Dorsolateral prefrontal cortex (tissue), 122 donors: ENCODE measurements at places on chromosomes 16 and 17. TPM values are rescaled to one million over a fixed set of nuclear protein-coding genes. Genes with fewer than 3 reads are reported as not detected.

The FSCN2 gene
- 2.7 TPM for total RNA-seq

The PTX4 gene
- not detected for total RNA-seq

The NACA2 gene
- total RNA-seq = not detected

GRCh38 chr16:66376114-66376513, 9.6 kb downstream of the CDH5 start:
- no peak for DNase-seq

DNA sequence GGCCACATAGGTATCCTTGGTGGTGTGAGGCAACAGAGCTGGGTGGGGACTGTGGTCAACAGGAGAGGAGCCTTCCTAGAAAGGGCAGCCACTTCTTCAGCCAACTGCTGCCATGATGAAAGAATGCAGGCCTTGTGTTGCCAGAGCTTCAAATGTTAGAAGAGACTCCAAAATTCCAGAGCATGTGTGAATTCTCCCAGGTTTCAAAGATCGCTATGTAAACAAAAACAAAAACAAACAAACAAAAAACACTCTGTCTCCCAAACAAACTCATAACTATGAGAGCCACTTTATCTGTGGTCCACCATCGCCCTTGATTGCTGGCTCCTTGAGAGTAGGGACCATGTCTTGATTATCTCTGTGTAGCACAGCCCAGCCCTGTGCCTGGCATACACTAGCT, 55.5 kb upstream of the ZNF423 start:
- no peak for DNase-seq

DNA sequence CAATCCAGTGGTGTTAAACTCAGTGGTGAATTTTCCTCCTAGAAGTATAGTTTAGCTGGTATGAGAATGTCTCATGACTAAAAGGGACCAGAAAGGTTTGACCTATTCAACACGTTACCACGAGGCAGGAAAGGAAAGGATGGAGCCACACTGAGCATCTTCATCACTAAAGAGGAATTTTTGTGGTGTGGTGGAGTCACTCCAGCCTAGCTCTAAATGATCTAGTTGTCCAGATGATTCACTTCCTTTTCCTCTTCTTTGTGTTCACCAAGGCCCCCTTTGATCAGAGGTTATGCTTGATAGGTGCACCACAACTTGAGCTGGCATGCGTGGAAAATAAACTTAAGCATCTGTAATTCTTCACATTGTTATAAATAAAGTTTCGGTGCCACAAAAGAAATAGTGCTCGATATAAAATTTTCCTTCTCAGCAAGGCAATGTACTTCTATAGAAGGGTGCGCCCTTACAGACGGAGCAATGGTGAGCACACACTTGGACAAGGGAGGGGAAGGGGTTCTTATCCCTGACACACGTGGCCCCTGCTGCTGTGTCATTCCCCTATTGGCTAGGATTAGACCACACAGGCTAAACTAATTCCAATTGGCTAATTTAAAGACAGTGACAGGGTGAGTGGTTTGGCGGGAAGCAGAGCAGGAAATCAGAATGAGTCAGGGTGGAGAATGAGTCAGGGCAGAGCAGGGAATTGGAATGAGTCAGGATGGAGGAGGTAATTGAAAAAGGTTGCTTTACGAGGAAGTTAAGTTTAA, 254.6 kb downstream of the HS3ST3A1 start:
- DNase-seq = no peak

DNA sequence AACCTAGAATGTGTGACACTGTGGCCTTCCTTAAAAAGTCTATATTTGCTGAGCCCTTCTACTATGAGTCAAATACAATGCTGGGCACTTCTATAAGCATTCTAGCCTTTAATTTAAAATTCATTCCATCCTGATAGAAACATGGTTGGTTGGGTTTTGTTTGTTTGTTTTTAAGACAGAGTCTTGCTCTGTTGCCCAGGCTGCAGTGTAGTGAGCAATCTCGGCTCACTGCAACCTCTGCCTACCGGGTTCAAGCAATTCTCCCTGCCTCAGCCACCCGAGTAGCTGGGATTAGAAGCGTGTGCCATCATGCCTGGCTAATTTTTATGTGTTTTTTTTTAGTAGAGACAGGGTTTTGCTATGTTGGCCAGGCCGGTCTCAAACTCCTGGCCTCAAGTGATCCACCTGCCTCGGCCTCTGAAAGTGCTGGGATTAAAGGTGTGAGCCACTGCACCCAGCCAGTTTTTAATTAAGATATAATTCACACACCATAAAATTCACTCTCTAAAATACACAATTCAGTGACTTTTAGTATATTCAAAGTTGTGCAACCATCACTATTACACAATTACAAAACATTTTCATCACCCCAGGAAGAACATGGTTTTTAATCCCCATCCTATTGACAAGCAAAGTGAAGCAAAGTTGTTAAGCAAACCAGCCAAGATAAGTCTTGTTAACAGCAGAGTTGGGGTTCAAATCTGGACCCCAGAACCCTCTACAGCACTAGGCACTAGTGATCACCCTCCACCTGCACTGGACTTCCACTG, 42.8 kb downstream of the CMTM4 start:
- DNase-seq = no peak

DNA sequence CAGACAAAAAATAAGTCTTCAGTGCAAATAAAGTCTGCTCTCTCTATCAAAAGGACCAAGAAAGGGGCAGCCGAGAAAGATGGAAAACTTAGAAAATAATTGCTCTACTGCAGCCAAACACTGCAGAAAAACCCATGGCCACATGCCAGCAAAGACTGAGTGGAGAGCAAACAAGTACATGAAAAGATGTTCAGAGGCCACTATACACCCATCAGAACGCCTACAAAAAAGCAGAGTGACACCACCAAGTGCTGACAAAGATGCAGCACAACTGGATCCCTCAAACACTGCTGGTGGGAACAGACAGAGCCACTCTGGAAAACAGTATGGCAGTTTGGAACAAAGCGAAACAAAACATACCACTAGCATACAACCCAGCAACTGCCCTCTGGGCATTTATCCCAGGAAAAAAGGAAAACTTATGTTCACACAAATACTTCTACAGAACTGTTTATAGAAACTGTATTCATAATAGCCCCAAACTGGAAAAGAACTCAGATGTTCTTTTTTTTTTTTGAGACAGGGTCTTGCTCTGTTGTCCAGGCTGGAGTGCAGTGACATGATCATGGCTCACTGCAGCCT, 36.7 kb downstream of the KIAA0753 start:
- DNase-seq = no peak

DNA sequence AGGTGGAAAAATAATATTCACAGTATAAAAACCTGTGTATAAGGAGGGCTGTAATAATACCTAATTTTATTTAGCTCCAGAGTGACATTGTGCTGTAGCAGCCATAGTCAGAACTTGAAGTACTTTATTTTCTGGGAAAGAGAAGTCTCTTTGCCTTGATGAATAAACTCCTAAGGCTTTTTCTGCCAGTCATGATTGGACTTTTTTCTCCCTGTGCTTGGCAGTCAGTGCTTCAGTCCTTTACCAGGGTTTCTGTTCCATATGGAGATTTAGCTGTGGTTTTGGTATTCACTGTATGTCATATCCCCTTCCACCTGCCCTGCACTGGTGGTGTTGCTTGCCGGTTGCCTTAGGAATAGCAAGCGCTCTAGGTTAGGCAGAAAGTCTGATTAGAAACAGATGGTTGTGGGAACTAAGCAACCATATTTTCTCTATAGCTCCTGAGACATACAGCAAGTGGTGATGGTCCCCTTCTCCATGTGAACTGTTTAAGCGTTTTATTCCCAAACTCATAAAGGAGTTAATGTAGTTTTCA, 24.7 kb downstream of the DDX42 start:
- DNase-seq = no peak

GRCh38 chr17:80339731-80340456, 75.1 kb upstream of the ENDOV start:
- no peak for DNase-seq

GRCh38 chr17:55354941-55355340, 66.7 kb downstream of the MMD start:
- DNase-seq = no peak

GRCh38 chr17:4147751-4148310, 4.8 kb downstream of the CYB5D2 start:
- peak; percentile 43 for DNase-seq
